Stimulated activated CD4-positive, alpha-beta T cell treated with anti-CD3 and anti-CD28 coated beads, TNF-alpha, amount 100 ng/mL, for 4 hours (primary cell): ENCODE measurements at places on chromosomes 7 and 10.

DNA sequence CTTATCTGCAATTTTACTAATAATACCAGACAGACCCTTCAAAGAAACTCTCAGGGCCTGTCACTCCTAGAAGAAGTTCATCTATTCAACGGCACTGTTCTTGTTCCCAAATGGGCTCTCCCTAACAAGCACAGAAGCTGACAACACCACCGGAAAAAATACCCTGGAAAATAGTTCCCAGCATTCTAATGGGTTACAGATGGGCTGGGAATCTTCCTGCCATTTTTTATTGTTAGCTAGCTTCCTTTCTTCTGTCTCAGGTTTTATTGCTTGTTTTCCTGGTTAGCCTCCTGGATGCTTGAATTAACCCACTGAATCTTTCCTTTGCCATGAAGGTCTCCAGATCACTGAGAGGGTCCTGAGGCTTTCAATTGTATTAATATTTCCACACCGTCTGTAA is 689.8 kb upstream of the NRP1 start:
- DNase-seq = no peak

GRCh38 chr7:23490357-23491135 is 20.3 kb upstream of the IGF2BP3 start:
- DNase-seq = peak; percentile 35

GRCh38 chr7:20089431-20089830 is 127.8 kb downstream of the MACC1 start:
- DNase-seq = no peak

DNA sequence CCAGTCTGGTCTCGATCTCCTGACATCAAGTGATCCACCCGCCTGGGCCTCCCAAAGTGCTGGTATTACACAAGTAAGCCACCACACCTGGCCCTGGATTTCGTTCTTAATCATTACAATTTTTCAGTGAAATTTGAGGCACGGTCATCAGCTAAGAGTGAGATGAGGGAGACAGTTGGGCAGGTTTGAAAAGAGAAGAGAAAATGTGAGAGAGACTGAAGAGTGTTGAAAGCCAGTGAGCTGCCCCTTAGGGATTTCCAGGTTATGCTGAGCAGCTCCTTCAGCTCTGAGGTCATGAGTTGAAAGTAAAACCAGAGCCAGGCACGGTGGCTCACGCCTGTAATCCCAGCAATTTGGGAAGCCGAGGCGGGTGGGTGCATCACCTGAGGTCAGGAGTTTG is 5.9 kb upstream of the UPF2 start:
- DNase-seq = no peak

DNA sequence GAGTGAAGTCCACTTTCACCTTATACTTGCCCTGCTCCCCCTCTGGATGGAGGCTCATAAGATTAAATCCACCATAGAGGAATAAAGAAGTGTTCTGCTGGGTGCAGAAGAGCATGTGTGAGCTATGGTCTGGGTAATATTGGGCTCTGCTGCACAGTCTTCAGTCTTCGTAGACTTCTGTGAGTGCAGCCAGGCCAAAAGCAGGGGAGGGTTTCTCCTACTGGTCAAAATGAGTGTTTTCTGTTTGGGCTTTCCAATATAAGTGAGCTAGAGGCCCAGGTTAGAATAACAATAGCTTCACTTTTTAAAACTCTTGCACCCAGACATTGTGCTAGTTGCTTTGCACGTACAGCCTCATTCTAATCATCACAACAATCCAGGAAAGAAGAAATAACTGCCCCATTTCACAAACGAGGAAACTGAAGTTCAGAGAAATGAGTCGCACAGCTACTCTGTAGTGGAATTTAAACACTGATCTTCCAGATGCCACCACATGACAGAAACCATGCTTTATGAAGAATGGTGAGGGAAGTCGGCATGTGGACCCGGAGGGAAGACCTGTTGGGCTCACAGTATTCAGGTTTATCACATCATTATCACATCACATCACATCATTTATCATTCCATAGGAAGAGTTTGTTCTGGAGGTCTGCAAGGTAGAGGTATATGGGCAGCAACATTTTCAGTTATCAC is 23.8 kb upstream of the MSMB start:
- DNase-seq = no peak

- no peak for DNase-seq
Measured at GRCh38 chr10:103493362-103493915, at the start of gene NEURL1. TSS of gene NEURL1 (plus strand) at chr10:103493705. CDS start at chr10:103494388, 683 bp downstream.

- no peak for DNase-seq
Measured at GRCh38 chr10:124142006-124142739, 48.8 kb upstream of the CHST15 start.

DNA sequence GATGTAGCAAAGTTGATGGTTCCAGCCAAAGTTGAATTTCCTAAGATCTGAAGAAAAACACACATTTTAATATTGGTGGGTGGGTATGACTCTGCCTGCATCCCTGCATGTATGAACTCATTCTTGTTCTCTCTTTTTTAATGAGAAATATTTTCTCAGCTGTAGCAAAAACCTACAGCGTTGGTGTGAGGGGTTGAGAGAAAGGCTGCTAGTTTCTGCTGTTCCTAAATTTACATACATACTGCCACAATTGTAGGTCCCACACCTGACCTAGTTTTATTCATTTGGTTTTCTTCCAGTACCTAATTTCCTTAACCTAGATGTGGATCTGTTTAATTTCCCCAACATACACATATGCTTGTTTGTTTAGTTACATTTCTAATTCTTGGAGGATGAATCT is 4.6 kb downstream of the AGFG2 start:
- DNase-seq = no peak

- DNase-seq = no peak
Measured at GRCh38 chr10:48363617-48364355, 57.3 kb downstream of the MAPK8 start.
